ENCODE measurements at places on chromosomes 7 and 10.

GRCh38 chr10:102009801-102010425 lies 46.1 kb downstream of the ARMH3 start:
- no peak for DNase-seq

DNA sequence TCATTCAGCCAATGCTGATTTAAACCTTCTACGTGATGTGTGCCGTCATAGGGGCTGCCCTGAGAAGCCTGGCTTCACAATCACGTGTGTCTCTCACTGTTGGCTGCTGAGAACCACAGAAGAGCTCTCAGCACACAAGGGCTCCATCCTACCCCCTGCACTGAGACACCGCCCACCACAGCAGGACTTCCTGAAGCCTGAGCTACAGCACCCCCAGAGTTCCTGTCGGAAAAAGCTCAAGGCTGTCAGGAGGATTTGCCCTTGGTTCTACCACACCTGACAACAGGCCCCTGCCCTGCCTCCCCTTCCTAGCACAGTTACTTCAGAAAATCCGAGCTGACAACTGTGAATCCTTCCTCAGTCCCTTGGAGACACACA lies 191.9 kb downstream of the MAD1L1 start:
- no peak for DNase-seq

DNA sequence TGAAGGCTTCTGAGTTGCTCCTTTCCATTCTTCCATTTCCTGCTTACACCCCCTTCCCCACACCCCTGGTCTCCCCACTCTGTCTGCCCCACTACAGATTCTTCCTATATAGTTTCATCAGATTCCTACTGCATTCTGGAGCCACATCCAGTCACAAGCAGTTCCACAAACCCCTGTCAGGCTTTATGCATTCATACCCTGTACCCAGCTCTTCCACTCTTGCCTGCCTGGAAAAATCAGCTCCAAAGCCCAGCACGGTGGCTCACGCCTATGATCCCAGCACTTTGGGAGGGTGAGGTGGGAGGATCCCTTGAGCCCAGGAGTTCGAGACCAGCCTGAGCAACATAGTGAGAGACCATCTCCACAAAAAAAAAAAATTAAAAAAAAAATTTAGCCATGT lies 60.4 kb downstream of the C10orf67 start:
- no peak for DNase-seq

- no peak for DNase-seq
Measured at GRCh38 chr7:100568176-100568895, 5.4 kb downstream of the SAP25 start.

- DNase-seq: no peak
Measured at GRCh38 chr7:68334216-68334615, 1264.1 kb upstream of the AUTS2 start.

All from stimulated activated CD8-positive, alpha-beta memory T cell treated with anti-CD3 and anti-CD28 coated beads, Interleukin-2, amount 100 ng/mL, for 1 hour (primary cell).